ENCODE measurements at places on chromosomes 1 and 21. TPM values are rescaled to one million over a fixed set of nuclear protein-coding genes. Genes with fewer than 3 reads are reported as not detected.

The PEX11B gene
- 11.6 TPM for total RNA-seq

GRCh38 chr21:38729754-38730379, 75.9 kb upstream of the ETS2 start:
- no peak for DNase-seq

- DNase-seq = no peak
Measured at GRCh38 chr1:5793516-5793915, 198.7 kb downstream of the NPHP4 start.

GRCh38 chr1:59900640-59901039, 25.9 kb downstream of the CYP2J2 start:
- no peak for DNase-seq

- DNase-seq = no peak
Measured at GRCh38 chr1:168400139-168400538, 119.5 kb downstream of the TBX19 start.

DNA sequence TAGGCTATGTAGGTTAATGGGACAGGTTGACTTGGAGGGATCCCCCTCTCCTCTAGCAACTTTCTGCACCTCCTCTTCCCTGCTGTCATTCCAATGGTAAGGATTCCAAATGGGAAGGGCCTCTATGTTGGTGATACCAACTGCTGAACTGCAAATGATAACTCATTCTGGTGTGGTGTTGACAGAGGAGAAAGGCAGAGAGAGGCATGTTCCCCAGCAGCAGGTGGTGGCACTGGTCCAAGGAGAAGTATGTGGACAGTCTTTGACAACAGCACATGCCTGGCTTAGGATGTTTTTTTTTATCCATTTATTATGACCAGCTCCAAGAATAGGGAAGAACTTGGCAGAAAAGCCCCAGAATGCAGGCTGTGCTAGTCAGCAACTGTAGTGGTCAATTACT, 19.6 kb upstream of the SPAG17 start:
- DNase-seq = no peak
